ENCODE measurements at places on chromosomes 16 and 17.

DNA sequence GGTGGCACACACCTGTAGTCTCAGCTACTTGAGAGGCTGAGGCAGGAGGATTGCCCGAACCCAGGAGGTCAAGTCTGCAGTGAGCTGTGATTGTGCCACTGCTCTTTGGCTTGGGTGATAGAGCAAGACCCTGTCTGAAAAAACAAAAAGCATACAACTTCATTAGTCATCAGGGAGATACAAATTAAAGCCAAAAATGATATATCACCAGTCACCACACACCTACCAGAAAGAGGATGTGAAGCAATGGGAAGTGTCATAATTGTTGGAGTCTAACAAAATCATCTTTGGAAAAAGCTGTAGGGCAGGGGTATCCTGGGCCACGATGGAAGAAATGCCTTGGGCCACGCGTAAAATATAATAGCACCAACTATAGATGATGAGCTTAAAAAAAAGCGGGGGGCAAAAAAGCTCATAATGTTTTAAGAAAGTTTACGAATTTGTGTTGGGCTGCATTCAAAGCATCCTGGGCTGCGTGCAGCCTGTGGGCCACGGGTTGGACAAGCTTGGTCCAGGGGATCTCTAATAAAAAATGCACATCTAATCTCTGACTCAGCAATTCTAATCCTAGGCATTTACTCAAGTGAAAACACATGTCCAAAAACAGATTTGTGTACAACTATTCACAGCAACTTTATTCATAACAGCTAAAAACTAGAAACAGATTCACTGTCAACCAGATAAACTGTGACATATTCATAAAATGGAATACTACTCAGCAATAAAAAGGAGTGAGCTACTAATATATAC lies 65.9 kb downstream of the HIC1 start:
- DNase-seq = no peak

DNA sequence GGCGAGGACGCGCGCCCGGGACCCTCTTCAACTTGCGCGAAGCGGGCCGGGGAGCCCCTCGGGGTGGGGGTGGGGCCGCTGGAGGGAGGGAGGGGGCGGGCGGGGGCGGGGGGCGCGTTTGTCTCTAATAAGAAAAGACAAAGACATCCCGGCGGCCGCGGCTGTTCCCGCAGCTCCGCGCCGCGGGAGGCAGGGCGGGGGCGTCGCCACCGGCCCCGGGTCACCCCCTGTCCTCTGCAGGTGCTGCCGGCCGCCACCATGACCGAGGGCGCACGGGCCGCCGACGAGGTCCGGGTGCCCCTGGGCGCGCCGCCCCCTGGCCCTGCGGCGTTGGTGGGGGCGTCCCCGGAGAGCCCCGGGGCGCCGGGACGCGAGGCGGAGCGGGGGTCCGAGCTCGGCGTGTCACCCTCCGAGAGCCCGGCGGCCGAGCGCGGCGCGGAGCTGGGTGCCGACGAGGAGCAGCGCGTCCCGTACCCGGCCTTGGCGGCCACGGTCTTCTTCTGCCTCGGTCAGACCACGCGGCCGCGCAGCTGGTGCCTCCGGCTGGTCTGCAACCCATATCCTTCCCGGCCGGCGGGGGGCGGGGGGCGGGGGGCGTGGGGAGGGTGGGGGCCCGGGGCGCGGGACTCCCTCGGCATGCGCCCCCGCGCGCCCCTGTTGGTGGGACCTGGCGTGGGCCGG lies 714 bp downstream of the CACNA1H start:
- no peak for DNase-seq

DNA sequence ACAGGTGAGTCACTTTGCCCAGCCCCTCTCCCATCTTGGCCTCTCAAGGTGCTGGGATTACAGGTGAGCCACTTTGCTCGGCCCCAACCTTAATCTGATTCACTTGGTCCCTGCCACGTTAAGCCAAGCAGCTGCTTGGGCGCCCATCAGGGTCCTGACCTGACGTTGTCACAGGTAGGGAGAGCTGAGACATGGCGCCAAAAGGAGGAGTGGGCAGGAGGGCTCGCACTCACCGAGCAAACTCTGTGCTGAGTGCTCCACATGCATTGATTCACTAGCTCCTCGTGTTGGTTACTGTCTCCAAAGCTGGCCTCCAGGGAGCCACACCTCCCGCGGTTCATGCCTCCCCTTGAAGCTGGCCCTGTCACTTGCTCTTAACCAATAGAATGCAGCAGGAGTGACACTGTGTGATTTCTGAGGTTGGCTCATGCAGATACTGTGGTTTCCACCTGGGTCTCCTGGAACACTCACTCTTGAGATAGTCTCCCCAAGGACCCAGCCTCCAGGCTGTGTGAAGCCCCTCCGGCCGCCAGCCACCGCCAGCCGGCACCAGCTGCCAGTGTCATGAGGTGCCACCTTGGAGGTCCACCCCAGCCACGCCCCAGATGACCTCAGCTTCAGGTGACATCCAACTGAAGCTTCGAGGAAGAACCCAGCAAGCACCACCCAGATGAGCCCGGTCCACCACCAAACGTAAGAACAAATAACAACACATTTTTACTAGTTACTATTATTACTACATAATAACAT lies 223.0 kb downstream of the GSG1L start:
- no peak for DNase-seq

- DNase-seq = no peak
Measured at GRCh38 chr17:4221899-4222659, 41.7 kb downstream of the ANKFY1 start.

- DNase-seq = no peak
Measured at GRCh38 chr16:56286809-56287208, 95.5 kb downstream of the GNAO1 start.

- no peak for DNase-seq
Measured at GRCh38 chr17:64326420-64327054, 63.5 kb upstream of the TEX2 start.

DNA sequence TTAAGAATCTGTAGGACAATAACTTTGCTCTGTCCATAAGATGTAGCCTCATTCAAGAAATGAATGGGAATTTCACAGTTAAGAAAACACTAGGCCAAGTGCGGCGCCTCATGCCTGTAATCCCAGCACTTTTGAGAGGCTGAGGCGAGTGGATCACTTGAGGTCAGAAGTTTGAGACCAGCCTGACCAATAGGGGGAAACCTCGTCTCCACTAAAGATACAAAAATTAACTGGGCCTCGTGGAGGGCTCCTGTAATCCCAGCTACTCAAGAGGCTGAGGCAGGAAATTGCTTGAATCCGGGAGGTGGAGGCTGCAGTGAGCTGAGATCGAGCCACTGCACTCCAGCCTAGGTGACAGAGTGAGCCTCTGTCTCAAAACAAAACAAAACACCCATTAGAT lies 19.9 kb upstream of the RSL1D1 start:
- DNase-seq = no peak

GRCh38 chr17:43531082-43531378 lies 15.1 kb downstream of the ETV4 start:
- no peak for DNase-seq

GRCh38 chr17:6936370-6937028 lies 59.4 kb upstream of the ALOX12 start:
- DNase-seq = no peak

DNA sequence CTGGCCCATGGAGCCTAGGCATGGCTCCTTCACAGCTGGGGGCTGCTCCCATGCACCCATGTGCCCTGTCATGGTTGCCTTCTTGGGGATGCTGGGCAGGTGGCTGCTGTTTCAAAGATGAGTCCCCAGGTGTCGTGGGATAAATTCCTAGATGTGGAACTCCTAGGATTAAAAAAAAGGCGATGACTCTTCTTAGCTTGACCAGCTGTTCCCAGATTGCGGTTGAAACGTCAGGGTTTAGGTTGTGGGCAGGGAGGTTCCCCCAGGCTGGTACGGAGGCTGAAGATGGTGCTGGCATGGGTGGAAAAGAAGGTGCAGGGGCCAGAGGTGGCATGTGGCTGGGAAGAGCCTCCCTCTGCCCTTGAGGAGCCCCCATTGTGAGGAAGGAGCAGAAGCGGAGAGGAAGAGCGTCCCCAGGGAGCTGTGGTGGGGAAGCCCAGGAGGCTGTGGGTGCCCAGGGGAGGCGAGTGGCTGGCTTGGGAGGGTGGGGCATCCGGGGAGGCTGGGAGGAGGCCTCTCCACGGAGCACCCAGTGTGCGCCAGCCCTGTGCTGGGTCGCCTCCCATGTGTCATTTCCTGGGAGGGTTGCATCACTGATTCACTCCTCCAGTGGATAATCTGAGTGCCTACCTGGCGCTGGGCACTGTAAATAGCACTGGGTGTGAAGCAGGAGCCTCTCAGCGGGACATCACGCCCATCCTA lies 7.5 kb upstream of the KCNJ12 start:
- DNase-seq = no peak

- no peak for DNase-seq
Measured at GRCh38 chr17:28397275-28397674, 8.7 kb downstream of the SLC46A1 start.

DNA sequence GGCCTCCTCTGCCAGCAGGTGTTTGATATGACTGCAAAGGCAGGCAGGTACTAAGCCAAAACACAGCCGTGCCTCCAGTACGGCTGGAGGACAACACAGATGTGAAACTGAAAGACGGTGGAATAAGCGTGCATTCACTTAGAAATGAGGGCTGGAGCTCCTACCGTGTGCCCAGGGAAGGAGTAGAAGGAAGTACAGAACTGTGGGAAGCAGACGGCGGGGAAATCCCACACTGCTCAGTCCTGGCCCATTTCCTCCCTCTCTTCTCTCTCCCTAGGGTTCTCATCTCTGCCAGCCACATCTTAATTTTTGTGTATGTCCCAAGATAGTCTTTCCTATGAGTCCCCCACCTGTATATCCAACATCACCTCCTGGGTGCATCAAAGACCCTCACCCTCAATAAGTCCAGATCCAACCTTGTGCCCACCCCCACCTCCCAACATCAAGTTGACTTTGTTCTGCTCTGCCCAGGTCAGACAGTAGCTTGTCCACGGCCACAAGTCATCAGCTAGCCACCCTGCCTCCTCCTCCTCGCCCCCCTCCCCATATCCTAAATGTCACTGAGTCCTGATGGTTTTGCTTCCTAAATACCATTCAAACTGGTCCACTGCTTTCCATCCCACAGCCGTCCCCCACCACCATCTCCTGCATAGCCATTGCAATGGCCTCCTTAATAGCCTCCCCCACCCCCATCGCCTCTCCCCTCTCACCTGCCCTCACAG lies 77.1 kb upstream of the RPL38 start:
- no peak for DNase-seq

- peak; percentile 64 for DNase-seq
Measured at GRCh38 chr16:30355144-30355953, at the start of gene CD2BP2. Gene CD2BP2 (minus strand): TSS chr16:30355308. CDS start chr16:30354681, 627 bp downstream.

DNA sequence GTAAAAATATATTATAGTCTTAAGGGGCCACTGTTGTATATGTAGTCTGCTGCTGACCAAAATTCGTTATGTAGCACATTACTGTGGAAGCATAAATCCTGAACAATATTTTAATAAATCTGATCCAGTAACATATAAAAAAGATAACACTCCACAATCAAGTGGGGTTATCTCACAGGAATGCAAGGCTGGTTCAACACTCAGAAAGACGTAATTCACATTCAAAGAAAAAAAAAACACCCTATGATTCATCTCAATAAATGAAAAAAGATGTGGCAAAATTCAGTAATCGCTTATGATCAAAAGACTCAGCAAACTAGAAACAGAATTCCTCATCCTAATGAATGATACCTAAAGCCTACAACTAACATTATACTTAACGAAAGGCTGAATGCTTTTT lies 47.8 kb downstream of the CREBBP start:
- DNase-seq = no peak

DNA sequence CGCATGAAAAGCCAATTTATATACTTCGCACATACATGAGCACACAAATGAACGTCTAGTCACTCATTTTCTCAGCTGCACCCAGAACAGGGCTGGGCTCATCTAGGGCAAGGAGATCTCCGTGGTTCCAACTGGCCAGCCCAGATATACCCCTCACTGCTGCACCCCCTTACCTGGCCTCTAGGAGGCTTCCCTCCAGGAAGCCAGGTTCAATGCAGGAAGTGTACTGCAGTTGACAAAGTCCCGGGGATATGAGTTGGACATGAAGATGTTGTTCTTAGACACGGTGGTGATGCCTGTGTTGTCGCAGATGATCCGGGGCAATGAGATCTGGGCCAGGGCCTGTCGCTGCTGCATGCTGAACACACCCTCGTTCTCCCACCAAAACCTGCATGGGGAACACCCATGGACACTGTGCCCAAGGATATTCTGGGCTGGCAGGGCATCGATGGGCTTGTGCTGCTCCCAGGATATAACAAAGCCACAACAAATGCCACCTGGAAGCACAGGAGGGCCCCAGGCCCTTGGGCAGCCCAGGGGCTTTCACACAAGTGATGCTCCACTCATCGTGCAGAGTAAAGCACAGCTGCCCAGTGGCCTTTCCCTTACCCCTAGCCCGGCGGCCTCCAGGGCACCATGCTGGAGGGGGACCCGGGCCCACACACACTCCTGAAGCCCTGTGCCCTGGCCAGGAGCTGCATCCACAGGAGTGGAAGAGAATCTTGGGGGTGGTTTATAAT lies 10.1 kb downstream of the MPO start:
- DNase-seq = no peak

GRCh38 chr17:5675625-5676421 lies 91.5 kb upstream of the NLRP1 start:
- no peak for DNase-seq

GRCh38 chr16:55010492-55011160 lies 80.0 kb downstream of the IRX5 start:
- no peak for DNase-seq

GRCh38 chr16:27174798-27175197 lies 28.5 kb upstream of the KDM8 start:
- no peak for DNase-seq

GRCh38 chr16:17070882-17071592 lies 399.7 kb downstream of the XYLT1 start:
- DNase-seq = peak; percentile 74

DNA sequence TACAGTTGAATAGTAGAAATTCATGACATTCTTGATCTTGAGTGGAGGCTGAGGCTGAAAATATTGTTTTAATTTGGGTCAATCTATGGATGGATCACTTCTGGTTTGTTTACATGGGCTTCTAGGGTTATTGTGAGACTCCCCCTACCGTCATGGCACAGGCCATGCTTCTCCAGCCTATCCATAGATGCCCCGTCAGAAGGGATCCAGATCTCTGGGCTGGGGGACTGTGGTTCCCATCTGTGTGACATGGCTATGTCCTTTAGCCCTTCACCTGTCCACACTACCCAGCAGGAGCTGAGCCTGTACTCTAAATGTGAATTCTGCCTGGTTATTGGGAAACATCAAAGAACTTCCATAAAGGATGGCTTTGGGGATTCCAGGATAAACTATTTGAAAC lies 160.4 kb downstream of the ABCC12 start:
- DNase-seq = no peak

GRCh38 chr16:48291303-48291702 lies 44.0 kb upstream of the ABCC11 start:
- no peak for DNase-seq

GRCh38 chr17:6471531-6472465 lies 27.5 kb downstream of the PIMREG start:
- DNase-seq = no peak

Data from activated CD8-positive, alpha-beta memory T cell treated with anti-CD3 and anti-CD28 coated beads for 1 hour (primary cell).